ENCODE measurements at places on chromosomes 7 and 10.
A peak's percentile ranks its signal among the peaks of the same experiment; 100 is the strongest.

DNA sequence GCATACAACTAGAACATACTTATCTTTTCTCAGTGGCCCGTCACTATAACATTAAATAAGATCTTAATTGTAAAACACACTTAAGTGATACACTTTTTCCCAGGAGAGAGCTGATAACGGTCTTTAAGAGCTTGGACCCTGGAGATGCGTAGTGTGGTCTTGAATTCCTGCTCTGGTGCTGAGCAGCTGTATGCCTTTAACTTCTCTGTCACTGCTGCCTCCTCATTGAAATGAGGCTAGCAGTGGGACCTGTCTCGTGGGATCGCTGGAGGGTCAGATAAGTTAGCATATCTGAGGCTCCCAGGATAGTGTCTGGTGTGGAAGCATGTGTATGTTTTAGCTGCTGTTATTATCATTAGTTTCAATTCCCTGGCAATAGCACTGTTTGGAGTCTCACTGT, 194.9 kb downstream of the SDK1 start:
- DNase-seq = no peak

- DNase-seq = peak; percentile 56
These were observed 33.3 kb downstream of the SRRM3 start for GRCh38 chr7:76234931-76235441.

GRCh38 chr7:39510864-39511354, 55.3 kb upstream of the YAE1 start:
- DNase-seq = no peak

DNA sequence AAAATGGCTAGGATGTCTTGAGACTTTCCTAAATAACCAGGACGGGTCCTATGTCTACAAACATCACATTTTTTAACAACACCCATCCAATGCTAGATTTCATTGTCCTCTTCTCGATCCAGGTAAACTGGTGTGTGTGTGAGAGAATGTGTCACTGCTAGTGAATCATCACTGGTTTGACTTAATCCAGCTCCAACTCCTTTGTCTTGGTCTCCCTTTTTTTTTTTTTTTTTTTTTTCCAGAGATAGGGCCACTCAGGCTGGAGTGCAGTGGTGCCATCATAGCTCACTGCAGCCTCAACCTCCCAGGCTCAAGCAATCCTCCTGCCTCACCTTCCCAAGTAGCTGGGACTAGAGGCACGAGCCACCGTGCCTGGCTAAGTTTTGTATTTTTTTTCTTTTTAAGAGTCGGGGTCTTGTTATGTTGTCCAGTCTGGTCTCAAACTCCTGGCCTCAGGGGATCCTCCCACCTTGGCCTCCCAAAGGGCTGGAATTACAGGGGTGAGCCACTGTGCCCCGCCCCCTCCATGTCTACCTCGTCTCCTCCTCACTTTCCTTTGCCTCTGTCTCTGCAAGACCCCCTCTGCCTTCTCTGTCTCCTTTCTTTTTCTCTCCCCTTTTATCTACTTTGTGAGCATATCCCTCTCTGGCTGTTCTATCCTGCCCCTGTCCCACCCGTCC, 2.2 kb upstream of the UFSP1 start:
- DNase-seq = no peak

- no peak for DNase-seq
These were observed 117.2 kb upstream of the ADO start for GRCh38 chr10:62687230-62687748.

- no peak for DNase-seq
These were observed 21.8 kb downstream of the FOXL3 start for GRCh38 chr7:311796-312195.

GRCh38 chr10:105691811-105692210, 1050.7 kb downstream of the SORCS3 start:
- no peak for DNase-seq

- no peak for DNase-seq
These were observed 807.9 kb upstream of the LRRN3 start for GRCh38 chr7:110283056-110283455.

GRCh38 chr10:71250842-71251241, 38.5 kb downstream of the UNC5B start:
- no peak for DNase-seq

DNA sequence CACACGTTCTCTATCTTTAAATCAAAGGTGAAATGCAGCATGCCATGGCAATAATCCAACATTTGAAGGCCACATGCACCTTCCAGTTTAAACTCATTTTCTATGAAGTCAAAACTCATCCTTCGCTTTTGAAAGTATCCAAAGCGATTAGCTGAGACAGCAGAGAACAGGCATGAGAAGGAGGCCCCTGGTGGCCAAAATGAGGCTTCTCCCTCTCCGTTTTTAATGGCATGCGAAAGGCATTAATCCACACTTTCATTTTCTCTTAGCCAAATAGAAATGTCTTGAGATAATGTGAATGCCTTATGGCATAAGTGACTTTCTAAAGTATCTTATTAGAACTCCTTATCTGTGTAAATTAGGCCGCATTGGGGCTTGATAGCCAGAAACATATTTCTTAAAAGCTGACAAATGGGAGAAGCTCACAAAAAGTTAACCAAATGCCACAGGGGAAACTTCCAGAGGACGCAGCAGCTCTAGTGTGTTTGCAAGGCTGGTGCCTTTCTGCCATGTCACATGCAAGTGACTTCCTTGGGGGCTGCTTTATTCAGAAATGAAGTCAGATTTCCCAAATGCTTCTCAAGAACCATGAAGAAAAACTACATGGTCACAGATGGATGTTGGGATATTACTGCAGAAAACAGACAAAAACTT, 1189.6 kb downstream of the SORCS1 start:
- DNase-seq = no peak

GRCh38 chr7:23184709-23185359, 3.0 kb downstream of the NUP42 start:
- no peak for DNase-seq

GRCh38 chr7:87082675-87083074, 23.2 kb upstream of the ELAPOR2 start:
- DNase-seq = no peak

DNA sequence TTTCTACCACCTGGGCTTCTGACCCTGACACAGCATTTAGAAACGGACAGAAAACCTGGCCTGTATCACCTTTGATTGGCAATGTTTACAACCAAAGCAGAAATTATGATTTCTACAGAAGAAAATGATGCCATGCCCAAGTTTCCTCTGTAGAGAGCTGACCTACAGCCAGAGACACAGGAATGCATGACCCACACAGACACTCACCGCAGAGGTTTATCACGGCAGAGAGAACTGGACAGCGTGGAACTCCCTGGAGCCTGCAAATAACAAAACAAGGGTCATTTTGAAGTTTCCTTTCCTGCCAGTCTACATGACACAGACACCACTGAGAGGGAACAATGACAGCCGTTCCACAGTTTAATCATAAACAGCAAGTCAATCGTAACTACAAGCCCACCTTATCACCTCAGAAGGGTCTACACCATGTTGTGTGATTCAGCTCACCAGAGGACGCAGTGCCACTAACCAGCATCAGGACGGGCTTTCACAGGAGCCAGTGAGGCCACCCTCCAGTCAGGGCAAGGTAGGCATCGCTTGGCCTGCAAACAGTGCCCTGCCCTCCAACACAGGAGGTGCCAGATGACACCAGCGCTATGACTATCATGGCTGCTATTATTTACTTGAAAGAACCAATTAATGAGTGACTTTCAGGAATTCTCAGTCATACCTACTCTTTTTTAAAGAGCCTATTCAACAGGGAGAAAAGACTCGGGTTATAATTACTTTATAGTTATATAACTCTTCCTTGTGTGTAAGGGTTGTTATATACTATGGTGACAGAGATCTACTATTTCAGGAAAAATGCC, 139.9 kb downstream of the TNS3 start:
- no peak for DNase-seq

DNA sequence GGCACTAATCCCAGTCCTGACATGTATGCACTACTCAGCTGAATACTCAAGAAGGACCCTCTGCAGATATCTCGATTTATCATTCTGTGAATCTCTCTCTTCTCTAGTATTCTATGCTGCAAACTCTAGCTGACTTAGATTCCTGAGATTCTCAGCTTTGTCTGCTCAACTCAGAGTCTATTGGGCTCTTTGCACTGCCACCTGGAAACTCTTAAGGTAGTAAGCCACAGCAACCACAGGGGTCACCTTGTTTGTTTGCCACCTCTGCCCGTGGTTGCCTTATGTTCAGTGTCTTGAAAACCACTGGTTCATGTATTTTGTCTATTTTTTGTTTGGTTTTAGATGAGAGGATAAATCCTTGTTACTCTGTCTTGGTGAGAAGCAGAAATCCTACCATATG, 72.9 kb downstream of the SP8 start:
- DNase-seq = no peak

GRCh38 chr7:83060218-83060617, 102.5 kb downstream of the PCLO start:
- DNase-seq = no peak

DNA sequence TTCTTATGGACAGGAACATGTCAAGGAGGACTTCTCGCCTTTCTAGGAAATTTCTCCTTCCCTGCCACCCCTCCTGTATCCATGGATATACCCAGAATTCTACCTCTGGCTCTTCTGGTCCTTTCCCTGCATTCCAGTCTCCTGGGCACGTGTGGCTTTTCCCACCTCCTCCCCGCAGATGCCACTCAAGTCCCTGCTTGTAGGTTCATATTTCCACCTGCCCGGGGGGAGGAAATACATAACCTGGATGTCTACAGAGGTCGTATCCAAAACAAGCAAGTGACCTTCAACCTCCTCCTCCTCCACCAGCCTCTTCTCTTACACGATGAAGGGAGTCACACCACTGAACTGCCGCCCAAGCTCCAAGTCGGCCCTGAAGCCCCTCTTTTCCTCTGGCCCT, 20.7 kb downstream of the FGFR2 start:
- DNase-seq = no peak

All from activated T-helper 1 cell treated with anti-CD3 and anti-CD28 coated beads, Interleukin-2, amount 50 U/mL, for 16 hours (primary cell).